ENCODE measurements at places on chromosomes 1 and 21.

- DNase-seq = no peak
Measured at GRCh38 chr1:60762176-60762575, 320.2 kb upstream of the NFIA start.

- no peak for DNase-seq
Measured at GRCh38 chr1:201488830-201489589, 17.9 kb downstream of the CSRP1 start.

DNA sequence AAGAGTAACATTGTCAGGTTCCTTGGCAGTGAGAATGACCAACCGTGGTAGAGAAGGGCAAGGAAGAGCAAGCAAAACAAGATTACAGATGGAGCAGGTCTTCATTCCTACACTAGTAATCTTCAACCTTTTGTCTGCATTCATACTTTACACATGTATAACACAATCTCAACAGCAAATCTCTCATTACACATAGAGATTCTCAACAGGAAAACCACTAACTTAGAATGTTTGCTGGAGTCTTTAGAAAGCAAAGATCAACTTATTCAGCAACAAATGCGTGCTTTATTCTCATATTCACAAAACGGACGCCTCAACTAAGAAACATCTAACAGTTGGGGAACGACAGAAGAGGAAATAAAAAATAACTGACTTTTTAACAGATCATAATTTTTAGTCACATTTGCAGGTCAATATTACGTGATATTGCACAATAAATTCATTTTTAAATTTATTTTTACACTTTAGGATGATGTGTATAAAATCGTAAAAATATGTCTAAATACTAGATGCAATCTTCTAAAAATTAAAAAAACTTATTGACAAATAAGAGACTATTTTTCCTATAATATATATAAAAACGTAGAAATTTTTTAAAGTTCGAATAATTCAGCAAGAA, 82.9 kb downstream of the ARID4B start:
- DNase-seq = no peak

DNA sequence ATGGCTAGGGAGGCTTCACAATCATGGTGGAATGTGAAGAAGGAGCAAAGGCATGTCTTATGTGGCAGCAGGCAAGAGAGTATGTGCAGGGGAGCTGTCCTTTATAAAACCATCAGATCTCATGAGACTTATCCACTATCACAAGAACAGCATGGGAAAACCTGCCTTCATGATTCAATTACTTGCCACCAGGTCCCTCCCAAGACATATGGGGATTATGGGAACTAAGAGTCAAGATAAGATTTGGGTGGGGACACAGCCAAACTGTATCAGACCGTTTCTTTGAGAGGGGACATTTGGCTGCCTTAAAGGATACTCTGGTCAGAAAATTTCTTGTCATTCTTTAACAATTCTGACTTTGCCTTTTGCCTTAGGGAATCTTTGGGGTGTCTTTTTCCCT, 3.2 kb upstream of the XPR1 start:
- no peak for DNase-seq

DNA sequence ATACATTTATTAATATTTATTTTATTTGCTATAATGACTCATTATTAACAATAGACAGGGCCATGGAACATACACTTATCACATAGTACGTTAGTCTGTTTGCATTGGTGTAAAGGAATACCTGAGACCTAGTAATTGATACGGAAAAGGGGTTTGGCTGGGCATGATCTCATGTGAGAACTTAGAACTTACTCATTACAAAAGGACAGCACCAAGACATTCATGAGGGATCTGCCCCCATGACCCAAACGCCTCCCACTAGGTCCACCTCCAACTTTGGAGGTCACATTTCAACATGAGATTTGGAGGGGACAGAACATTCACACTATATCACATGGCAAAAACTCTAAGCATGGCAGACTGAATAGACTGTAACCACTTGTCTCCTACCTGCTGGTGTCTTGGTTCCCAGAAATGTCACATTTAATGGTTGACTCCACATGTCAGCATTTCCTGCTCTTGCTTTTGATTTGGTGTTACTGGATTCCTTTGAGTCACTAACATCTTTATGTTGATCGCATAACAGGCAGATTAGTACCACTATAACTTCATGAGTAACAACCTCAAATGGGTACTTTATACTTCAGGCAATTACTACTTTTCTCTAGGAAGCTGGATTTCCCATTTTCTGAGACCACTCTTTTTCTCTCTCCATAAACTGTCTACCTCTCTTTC, 3.5 kb upstream of the C1orf116 start:
- DNase-seq = no peak

DNA sequence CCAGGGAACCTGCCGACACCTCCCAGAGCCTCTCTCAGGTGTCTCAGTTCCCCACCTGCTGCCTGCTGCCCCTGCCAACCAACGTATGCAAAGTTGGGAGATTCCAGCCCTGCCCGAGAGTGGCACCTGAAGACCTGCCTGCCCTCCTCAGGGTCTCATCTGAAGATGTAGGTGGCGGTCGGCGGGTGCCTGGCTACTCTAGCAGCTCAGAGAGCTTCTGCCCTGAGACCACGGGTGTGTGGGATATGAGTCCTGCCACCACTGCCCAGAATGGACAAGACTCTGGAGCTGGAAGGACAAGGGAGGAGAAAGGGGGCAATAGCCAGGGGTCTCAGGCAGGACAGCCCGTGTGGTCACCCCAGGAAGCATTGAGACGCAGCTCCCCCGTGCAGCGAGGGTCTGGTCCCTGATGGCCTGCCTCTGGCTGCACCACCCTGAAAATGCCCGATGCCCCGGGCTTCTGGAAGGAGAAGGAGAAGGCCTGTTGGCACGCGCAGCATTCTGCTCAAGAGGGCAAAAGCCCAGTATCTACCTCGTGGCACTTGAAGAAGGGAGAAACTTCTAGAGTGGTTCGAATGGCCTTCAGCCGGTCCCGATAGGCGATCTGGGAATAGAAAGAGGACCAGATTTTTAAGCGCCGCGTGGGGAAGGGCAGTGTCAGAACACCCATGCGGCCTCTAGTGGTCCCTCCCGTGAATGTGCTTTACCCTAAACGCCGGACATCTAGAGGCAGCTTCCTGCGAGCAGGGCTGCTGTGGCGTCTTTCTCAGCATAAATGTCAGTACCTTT, 88.8 kb downstream of the STUM start:
- DNase-seq = no peak

GRCh38 chr1:160193091-160193819, 2.9 kb downstream of the CASQ1 start:
- peak; percentile 73 for DNase-seq

- DNase-seq = no peak
Measured at GRCh38 chr1:197991594-197991993, 74.4 kb downstream of the LHX9 start.

- no peak for DNase-seq
Measured at GRCh38 chr1:2074944-2075740, 24.9 kb downstream of the PRKCZ start.

- no peak for DNase-seq
Measured at GRCh38 chr1:221696027-221696426, 45.9 kb downstream of the DUSP10 start.

GRCh38 chr1:16927256-16927655, 5.5 kb downstream of the CROCC start:
- DNase-seq = no peak

DNA sequence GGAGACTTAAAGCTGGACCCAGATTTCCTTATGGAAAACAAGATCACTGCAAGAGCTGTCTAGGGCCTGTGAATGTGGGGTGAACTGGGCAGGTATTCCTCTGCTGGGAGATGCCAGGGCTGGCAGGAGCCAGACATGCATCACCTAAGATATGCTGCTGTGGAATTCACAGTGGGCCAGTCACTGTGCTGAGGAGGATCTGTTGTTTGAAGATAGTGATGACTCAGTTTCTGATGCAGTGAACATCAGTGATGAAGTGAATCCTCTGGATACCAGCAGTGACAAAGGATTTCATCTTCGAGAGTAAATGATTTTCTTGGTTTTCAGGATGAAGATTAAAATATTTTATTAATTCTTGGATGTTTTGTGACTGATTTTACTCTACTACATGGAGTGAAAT, 29.9 kb upstream of the CAMSAP2 start:
- no peak for DNase-seq

DNA sequence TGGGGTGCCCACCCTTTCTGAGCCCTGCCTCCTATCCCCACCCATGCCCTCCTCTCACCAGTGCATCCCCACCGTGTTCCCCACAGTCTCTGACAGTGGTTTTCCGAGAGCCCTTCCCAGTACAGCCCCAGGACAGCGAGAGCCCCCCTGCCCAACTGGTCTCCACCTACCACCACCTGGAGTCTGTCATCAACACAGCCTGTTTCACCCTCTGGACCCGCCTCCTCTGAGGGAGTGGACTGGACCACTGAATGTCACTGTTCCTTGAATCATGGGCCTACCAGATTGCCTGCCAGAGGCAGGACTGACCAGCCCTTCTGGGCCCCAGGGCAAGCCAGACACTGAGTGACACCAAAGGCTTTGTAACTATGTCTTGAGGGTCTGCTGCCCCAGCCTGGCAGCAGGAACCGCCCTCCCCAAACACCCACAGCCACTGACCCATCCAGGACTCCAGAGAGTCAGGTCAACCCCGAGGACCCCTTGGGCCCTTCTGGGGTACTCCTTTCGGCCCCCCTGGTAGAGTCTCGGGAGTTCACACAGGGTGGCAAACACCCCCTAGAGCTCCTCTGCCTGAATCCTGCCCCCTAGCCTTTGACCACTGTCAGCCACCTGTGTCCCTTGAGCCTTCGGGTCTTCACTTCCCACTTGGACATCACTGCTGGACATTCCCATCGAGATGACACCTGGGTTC, 3.3 kb downstream of the HYI start:
- no peak for DNase-seq

DNA sequence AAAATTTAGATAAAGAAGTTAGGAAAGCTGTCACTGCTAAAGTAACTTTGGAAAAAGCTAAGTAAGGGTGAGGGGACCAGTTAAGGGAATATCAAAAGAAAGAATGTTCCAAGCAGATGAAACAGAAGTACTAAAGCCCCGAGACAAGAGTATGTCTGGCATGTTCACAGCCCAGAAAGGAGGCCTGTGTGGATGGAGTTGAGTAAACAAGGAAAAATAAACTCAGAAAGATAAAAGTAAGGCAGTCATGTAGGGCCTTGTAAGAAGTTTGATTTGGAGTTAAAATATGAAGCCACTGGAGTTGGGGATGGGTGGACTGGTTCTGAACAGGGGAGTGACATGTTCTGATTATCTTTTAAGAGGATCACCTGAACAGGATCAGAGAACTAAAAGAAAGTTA, 177.9 kb downstream of the CDC42BPA start:
- no peak for DNase-seq

DNA sequence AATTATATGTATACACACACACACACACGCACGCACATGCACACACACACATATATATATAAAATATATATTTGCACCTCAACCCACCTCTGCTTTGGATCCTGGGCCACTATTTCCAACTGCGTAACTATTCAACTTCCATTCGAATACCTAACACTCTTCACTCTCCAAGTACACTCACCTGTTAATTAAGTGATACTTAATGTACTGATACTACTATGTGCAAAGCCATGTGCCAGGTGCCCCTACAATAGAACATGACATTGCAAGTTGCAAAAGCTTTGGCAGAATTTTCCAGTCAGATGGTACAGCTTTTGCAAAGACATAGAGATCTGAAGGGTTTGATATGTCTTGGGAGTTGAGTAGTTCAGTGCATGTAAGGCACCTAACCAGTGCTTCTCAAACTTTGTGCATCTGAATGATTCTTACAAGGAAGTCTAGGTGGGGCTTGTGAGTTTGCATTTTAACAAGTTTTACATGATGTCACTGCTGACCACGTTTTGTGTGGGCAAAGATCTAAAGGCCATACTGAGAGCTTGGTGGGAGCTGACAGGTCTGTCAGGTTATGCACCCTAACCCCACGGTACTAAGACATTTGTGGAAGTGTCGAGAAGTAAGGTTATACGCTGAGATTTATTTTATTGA, 7.2 kb downstream of the CXADR start:
- no peak for DNase-seq

- no peak for DNase-seq
Measured at GRCh38 chr21:34528131-34528561, 16.1 kb upstream of the KCNE1 start.

GRCh38 chr1:162284206-162284955, 92.3 kb downstream of the SPATA46 start:
- DNase-seq = no peak

GRCh38 chr21:46594276-46594675, 10.6 kb downstream of the S100B start:
- no peak for DNase-seq

- no peak for DNase-seq
Measured at GRCh38 chr1:221783437-221783836, 41.5 kb upstream of the DUSP10 start.

DNA sequence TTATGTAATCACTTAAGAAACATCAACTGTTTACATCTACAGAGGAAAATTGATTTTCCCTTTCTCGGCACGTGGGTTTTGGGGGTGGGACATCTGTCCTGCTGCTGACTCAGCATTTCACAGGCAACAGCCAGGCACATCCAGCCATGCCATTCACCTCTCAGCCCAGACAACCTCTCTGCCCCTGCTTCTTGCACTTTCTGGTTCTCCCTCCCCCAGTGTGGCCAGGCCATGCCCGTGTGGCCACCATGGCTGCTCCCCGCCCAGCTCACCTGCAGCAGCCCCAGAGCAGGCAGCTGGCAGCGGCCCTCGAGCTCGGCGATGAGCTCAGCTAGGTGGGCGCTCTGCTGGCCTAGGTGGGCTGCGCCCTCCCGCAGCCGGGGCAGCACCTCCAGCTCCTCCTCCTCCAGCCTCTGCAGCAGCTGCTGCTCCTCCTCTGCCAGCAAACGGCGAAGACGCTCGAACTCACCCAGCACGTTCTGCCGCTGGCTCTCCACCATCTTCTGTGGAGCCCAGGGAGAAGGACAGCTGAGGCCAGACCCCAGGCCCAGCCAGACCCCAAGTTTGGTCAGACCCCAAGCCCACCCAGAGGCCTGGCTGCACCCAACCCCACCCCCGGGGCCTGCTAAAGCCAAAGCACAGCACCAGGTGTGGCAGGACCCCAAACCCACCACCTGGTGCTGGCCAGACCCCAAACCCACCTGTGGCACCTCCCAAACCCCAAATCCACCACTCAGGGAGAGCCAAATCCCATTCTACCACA, 5.8 kb downstream of the TRIM11 start:
- DNase-seq = no peak

DNA sequence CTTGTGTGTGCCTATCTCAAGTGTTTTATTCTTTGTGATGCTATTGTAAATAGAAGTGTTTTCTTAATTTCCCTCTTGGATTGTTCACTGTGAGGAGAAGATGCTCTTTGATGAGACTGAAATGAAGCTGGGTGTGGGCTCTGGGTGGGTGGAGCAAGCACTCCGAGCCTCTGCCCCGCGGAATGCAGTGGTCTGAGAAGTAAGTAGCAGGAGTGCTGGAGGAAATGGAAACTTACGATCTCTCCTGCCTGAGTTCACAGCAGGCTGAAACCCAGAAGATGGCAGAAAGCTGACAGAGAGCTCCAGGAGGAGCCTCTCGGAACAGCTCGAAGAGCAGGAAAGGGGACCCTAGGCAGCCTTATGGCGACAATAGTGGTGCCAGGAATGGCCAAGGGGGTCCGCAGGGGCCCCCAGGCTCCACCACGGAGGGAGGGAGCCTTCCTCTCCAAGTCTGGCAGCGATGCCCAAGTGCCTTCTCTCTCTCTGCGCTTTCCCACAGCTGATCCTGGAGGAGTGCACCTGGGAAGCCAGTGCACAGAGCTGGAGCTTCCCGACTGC, 126.8 kb upstream of the COL6A1 start:
- DNase-seq = no peak

All from stimulated activated CD4-positive, alpha-beta T cell treated with anti-CD3 and anti-CD28 coated beads, Interleukin-12 subunit alpha, Interleukin-12 subunit beta, amount 100 ng/mL, for 48 hours (primary cell).